Aorta (tissue), 5 donors: ENCODE measurements at places on chromosomes 16 and 17. TPM values are rescaled to one million over a fixed set of nuclear protein-coding genes. Genes with fewer than 3 reads are reported as not detected.
A peak's percentile ranks its signal among the peaks of the same experiment; 100 is the strongest.

The COIL gene
- total RNA-seq: 12.0 TPM

GRCh38 chr16:54360681-54361080 is 74.1 kb upstream of the IRX3 start:
- no peak for DNase-seq

DNA sequence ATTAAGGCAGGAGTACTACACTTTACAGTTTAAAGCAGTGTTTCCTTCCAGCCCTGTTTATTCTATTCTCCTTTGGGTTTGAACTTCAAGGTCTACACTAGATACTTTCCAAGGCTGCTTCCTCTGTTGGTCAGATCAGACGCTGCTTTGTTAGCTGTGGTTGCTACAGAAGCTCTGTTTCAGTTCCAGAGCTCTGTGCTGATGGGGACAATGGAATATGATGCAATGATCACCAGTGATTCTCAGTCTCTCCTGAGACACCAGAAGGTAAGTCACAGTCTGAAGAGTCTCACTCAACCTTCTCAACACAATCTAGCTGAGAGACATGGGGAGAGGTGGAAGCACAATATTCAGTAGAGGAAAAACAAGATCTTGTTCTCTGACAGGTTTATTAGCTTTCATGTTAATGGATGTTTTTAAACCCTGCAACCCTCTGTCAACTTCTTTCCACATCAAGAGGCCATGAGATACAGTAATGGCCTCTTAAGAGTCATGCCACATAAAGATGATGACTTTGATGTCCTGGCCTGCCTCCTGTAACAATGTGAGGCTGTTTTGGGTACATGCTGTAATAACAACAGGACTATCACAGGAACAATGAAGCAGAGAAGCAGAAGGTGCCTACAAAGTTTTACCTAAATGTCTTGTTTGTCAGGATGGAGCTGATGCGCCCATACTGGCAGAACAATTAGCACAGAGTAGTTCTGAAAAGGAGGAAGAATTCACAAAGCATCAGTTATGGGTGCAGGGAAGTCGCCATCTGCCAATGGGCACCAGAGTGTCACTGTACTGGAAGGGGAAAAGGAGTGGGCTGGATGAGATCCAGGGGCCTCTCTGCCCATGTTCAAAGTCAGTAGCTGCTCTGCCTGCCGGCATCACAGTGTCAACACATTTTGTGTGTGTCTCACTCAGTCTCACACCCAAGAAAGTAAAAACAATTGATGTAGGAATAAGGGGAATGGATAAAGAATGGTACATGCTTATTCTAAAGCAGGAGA is 33.4 kb downstream of the PSME3IP1 start:
- no peak for DNase-seq

DNA sequence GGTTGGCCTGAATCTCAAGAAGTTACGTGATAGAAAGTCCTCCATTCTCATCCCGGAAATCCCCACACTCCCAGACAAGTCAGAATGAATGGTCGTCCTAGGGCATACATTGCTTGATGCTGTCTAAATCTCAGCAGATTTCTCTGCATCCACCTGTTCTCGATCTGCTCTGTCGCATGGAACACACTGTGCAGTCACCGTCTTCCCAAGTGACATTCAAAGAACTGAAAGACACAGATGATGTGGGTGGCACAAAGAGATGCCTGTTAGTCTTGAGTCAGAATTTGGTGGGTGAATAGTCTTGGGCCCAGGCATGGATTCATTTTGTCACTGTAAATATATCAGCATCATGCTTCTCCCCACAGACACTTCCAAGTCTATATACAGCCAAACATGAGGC is 518 bp upstream of the KRTAP9-3 start:
- no peak for DNase-seq

The CRHR1 gene
- total RNA-seq: not detected

GRCh38 chr17:798246-798645 is 16.1 kb downstream of the MRM3 start:
- peak; percentile 48 for DNase-seq

The KRTAP4-9 gene
- total RNA-seq: not detected

- DNase-seq: no peak
Observed at GRCh38 chr17:59651346-59651745, 31.7 kb downstream of the CLTC start.

The HLF gene
- total RNA-seq: 12.4 TPM

DNA sequence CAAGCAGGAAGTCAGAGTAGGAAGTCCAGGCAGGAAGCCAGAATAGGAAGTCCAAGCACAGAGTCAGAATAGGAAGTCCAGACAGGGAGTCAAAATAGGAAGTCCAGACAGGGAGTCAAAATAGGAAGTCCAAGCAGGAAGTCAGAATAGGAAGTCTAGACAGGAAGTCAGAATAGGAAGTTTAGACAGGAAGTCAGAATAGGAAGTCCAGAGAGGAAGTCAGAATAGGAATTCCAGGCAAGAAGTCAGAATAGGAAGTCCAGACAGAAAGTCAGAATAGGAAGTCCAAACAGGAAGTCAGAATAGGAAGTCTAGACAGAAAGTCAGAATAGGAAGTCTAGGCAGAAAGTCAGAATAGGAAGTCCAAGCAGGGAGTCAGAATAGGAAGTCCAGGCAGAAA is 105.3 kb upstream of the C16orf82 start:
- DNase-seq: no peak

The FSCN2 gene
- total RNA-seq: 3.0 TPM

DNA sequence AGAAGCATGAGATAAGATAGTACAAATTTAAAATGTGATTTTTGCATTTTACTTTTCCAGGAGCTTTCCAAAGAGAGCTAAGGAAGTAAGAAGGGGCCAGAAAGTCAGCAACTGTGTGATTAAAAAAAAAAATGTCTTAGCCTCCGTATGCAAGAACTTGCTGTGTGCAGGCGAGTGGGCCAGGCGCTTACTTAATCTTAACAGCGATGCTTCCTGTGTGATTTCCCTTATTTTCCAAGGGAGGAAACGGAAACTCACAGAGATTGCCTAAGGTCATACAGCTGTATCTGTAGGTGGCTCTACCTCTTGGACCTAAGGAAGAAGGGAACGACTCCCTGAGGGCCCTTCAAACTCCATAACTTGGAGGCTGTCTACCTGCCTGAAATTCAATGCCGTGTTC is 11.1 kb downstream of the HS3ST3B1 start:
- no peak for DNase-seq
